HL-60 (cell line): ENCODE measurements at places on chromosomes 5 and 9.

- no peak for DNase-seq
Measured at GRCh38 chr9:22857316-22857715, 410.7 kb downstream of the DMRTA1 start.

DNA sequence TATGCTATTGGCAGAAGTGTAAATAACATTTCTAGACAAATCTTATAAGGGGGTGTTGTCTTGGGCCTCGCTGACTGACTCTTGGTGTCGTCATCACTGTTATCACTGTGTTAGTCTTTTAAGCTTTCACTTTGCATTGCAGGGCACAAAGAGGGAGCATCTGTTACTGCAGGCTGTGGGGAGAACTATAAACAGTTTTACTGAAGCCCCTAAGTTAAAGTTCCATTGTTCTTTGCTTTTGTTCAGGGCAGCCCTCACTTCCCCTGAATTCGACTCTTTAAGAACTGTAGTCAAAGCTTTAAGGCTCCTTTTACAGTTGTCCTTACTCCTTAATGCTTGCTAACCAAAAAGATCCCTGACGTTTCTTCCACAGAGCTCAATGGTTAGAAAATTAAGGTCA is 605.0 kb downstream of the RAB3C start:
- DNase-seq, result no peak

- no peak for DNase-seq
Measured at GRCh38 chr5:134206627-134207160, 19.2 kb downstream of the PPP2CA start.

DNA sequence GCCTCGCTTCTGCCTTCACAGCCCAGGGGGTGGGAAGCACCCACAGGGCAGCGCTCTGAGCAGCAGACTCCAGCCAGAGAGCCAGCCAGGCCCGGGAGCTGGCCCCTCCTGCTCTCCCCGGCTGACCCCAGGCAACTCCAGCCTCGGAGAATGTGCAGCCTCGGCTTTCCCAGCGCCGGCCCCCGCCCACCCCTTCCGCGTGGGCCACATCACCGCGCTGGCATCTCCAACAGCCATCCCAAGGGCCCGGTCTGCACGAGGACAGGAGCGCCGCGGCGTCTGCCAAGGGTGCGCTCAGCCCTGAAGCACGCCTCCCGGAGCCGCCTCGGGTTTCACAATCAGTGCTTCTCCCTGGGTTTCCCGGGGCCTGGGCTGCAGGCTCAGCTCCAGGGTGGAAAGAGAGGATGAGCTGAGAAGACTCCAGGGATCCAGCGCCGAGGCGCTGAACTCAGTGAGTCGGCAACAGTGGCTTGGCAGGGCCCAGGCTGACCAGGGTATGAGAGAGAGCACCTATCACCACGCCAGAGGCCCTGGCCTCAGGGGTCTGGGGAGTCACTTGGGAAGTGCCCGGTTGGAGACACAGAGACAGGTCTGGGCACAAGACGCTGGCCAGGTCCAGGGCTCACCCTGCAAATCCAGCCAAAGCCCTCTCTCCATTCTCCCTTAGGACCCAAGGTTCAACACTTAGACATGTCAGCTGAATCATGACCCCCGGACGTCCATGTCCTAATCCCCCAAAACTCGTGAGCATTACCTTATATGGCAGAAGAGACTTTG is 79.6 kb downstream of the ADAMTS2 start:
- DNase-seq, result no peak

- no peak for DNase-seq
Measured at GRCh38 chr5:131163276-131164119, 1.6 kb downstream of the HINT1 start.

DNA sequence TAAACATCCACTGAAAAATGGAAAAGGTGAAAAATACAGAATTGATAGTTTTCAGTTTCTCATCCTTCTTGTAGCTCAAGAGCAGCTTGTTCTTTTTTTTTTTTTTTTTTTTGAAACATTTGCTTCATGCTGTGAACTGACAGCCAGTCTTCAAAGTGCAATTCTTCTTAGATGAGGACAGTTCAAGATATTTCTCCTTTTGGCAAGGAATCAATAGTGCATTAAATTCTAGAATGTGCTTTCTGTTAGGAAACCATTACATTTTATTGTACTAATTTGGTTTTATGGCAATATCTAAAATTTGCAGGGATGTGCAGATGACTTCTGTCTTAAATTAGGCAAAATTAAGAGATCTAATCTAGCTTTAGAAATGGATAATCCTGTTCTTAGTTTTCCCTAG is 969.3 kb upstream of the ACO1 start:
- DNase-seq, result no peak

GRCh38 chr5:110630350-110630749 is 96.1 kb downstream of the TMEM232 start:
- DNase-seq, result no peak

DNA sequence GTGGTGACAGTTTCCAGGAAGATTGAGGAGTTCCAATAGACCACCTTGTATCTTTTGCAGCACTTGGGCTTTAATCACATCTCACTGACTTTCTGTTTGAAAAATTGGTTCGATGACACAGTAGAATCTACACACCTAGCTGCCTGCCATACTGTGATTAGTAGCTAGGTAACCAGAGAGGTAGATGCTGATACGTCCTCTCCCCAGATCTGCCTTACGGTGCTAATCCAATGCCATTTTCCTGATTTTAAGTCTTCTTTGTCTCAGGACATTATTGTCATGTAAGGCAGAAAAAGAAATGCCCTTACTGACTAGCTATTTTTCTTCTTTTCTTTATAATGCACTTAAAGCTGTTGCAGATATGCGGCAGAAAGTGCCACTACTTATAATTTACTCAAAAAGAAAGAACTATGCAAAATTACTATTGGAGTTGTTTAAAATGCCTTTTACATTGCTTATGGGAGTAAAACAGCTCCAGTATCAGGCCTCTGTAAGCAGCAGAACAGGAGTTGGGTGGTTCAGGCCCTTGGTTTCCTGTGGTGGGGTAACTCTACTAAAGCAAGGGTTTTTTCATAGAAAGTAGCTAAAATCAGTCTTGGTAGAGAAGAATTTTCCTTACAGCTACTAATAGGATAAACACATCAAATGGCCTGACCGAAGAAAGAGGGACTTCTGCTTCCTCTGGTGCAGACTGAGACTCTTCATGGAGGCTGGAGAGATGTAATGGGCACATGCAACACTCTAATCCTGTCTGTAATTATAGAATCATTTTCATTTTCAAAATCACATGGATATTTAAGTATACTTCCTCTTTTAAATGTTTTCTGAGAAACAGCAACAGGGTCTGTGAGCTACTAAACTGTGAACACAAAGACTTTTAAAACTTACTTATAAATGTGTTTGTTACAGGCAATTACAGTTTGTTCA is 177.2 kb downstream of the MAPKAP1 start:
- DNase-seq, result no peak

DNA sequence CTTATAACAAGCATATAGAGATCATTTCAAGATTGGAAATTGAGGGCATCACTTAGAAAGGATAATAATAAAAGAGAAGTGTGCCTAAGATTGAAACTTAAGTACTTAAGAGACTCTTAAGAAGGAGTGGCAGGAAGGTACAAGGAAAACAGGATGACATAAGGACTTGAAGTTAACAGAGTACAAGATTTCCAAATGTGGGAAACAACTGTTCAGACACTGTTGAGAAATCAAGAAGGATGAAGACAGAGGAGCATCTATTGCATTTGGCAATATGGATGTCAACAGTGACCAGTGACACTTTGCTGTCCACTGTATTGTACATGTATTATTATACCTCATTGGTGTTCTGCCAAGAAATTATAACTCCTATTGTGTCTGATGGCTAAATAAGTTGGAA is 157.8 kb upstream of the PTGER4 start:
- peak; percentile 26 for DNase-seq

DNA sequence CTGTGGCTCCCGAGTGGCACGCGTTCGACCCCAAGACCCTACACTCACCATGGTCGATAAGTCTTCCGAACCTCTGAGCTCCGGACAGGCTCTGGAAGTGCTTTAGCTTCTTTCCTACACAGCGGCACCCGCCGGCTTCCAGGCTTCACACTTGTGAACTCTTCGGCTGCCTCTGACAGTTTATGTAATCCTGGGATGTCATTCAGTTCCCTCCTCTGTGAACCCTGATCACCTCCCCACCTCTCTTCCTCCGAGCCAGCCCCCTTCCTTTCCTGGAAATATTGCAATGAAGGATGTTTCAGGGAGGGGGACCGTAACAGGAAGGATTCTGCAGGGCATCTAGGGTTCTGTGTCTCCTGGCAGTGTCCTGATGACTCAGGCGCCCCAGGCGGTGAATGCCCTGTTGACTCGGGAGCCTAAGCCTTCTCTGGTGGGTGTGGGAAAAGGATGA is at the start of gene CD14:
Gene CD14, minus strand, starts transcription at position 155 of the 451 bp plus-strand sequence. Its CDS starts 104 bp downstream, at position 51.
- DNase-seq, result peak; percentile 49

GRCh38 chr5:65508978-65509377 is 27.3 kb upstream of the ADAMTS6 start:
- no peak for DNase-seq

DNA sequence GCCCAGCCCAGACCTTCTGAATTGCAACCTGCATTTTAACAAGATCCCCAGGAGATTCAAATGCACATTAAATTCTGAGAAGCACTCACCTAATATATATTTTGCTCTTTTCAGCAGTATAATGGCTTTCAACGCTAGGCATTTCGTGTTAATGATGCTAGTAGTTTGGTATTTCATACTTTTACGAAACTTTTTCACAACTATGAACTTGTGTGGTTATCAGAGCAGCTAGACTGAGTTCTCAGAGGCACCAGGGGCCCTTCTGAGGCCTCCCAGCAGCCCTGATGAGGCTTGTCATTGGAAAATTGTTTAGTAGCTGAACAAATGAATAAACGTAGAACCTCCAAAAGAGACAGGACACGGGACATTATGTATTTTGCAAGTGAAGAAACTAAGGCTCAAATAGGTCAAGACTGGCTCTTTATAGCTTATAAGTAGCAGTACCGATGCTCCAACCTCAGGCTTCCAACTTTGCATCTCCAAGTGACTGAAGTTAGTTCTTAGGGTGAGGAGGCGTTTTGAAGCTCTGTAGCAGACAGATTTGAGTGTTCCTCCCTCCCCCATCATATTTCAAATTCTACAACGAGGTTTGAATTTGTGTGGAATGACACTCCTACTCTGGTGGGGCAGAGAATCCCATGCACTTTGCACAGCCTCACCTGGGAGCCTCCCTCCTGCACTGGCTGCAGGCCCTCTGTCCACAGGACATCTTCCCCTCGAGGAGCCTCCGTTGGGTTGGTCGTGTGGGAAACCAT is 121.1 kb upstream of the SLC25A48 start:
- DNase-seq, result no peak

DNA sequence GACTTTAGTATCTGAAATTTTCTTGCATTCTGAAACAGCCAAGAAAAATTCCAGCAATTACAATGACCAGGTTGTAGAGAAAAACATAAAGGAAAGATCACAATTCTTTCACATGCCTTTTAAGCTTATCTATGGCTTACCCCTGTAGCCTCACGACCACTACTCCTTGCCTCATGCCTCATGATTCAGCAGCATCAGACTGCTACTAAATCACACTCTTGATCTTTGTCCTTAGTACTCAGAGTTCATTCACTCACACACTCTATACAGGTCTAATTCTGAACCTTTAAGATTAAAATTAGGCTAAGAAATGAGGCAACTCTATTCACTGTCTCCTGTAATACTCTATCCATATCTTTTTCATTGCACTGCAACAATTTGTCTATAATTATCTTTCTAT is 415.1 kb downstream of the MLLT3 start:
- no peak for DNase-seq

- DNase-seq, result no peak
Measured at GRCh38 chr9:76921165-76921564, 15.3 kb upstream of the PRUNE2 start.

DNA sequence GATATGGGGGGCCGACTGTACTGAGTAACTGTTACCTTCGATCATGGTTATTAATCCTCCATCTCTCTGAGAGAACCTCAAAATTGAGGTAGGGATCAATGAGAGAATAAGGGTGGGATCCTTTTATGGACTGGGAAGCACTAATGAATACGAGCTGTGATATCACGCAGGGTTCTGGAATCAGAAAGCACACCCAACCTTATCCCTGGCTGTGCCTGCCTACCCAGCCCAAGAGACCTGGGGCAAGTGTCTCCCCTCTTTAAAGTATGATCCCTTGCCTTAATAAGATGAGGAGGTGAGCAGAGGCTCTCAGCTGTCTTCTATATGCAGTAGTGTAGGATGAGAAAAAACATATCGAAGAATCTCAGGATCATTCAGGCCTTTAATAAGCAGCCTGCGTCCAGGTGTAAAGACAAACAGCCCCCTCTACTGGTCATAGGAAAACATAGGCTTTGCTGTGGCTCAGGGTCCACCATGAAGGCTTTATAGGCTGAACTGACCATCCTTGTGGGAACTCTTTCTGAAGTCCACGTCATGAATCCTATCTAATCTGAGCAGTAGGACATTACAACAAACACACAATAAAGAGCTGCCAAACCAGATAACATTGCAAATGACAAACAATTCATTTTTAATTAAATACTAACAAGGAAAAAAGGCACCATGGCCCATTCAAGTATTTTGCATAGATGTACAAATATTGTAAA is 16.8 kb downstream of the NIPAL4 start:
- DNase-seq, result peak; percentile 27

GRCh38 chr9:117957267-117957666 is 253.1 kb downstream of the TLR4 start:
- no peak for DNase-seq

DNA sequence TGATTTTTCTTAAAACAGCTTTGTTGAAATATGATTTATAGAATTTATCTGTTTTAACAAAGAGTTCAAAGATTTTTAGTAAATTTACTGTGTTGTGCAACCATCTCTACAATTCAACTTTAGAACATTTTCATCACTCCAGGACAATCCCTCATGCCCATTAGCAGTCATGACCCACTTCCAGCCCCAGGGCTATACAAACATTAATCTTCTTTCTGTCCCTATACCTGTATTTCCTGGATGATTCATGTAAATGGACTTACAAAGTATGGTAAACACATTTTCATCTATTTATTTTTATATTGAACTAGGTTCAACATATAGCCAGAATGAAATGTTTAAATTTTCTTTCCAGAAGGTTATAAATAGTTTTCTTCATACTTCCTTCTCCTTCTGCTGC is 127.8 kb upstream of the CCDC180 start:
- no peak for DNase-seq

DNA sequence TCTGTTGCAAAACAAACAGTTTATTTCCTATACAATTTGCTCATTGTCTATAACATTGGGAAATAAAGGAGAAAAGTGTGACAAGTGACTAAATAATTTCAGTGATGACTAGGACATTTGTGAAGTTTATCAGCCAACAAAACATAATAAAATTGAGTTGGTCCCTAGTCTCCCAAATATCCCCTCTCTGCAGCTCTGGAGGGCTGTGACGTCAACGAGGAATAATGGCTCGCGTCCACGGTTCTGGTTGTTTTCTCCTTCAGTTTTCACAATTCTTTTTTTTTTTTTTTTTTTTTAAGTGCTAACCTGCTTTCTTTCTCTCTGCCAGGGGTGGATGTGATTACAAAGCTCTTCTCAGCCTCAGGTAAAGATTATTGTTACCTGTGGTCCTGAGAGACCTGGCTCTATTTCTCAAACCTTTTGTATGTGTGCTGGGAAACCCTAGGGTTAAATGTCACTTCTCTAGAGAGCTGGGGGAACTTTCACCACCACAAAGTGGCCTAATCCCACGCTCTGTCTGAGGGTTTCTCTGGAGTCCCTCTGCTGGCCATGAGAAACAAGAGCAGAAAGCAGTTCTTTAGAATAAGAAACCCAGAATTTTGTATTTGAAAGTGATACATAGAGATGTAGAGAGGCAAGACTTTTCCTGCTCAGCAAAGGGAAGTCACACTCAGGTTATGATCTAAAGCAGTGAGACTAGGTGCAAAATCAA is 36.2 kb upstream of the ANKRD55 start:
- DNase-seq, result no peak

GRCh38 chr5:173707392-173707791 is 90.9 kb upstream of the BOD1 start:
- no peak for DNase-seq

- no peak for DNase-seq
Measured at GRCh38 chr9:303502-303901, 88.8 kb downstream of the DOCK8 start.
